ENCODE measurements at places on chromosomes 12 and 14.

DNA sequence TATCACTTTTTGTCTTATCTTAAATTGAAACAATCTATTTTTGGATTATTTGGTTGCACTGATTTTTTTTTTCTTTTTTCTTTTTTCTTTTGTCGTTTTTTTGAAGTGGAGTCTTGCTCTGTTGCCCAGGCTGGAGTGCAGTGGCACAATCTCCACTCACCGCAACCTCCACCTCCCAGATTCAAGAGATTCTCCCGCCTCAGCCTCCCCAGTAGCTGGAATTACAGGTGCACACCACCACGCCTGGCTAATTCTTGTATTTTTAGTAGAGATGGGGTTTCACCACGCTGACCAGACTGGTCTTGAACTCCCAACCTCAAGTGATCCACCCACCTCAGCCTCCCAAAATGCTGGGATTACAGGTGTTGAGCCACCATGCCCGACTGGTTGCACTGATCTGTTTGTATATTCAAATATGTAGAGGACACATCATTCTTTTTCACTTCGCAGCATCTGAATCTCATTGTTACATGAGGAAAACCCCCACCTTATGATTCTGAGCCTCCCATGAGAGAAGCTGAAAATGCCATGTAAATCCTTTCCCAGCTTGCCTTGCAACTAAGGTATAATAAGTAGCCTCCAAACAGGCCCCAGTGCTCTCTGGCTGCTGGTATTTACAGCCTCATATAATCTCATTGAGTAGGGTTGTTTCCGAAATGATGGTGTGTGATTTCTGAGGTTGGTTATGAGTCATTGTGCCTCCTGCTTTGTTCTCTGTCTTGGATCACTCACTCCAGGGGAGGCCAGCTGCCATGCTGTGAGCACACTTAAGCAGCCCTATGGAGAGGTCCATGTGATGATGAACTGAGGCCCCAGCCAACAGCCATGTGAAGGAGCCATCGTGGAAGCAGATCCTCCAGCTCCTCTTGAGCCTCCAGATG lies 5.2 kb upstream of the HSP90B1 start:
- DNase-seq: no peak

- DNase-seq: no peak
Observed at GRCh38 chr12:132171293-132171967, 27.2 kb downstream of the NOC4L start.

- DNase-seq: no peak
Observed at GRCh38 chr12:1838205-1838993, 18.0 kb downstream of the LRTM2 start.

DNA sequence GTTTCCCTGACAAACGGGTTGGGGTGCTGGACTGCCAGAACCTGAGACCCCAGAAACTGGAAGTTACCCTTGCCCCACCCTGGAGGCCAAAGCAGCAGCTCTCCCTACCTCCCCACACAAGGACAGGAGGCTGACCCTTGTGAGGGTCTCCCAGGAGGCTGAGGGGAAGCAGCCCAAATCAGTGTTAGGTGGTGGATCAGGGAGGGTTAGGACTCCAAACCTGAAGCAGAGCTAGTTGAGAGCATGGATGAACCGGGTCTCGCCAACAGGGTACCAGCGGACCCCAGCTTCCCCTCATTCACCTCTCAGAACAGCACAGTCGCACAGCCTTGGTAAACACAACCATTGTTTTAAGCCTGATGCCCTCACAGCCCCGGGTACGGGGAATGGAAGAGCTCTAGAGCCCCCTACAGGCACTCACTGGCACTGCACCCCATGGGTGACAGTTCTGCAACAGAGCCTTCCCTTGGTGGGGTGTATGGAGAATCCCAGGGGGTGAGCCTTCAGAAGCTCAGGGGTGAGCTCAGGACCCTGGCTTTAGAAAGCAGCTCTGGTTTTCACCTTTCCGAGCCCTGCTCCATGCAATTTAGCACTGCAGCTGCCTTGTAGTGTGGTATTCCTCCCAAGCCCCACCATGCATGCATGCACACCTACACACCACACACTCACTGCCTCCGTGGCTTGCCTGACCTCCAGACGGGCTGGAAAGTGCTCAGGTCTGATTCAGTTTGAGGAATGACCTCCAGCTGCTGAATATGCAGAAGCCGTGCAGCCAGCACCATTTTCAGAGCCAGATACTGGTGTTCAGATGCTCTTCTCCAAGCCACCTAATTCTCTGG lies 11.2 kb downstream of the ESRRB start:
- DNase-seq: no peak

DNA sequence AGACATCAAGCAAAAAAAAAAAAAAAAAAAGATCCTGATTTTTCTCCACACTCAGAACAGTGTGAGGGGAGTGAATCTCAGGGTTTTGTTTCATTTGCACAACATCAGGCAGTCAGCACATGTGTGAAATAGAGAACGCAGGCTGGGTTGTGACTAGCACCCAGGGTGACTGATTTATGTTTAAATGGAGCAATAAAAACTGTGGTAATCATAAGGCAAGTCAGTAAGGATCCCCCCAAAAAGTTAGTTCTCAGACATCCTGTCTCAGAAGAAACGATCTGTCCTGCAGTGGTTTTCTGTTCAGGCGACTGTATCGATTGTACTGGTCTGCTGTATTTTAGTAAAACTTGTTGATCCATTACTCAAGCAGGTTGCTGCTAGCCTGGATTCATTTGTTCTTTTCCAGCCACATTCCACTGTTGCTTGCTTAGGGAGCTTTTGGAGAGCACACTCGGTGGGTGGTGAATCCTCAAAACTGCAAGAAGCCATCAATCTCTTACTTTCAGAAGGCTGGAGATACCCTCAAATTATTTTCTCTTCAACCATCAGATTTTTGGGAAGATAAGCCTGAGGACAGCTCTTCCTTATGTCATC lies 107.1 kb downstream of the DACT1 start:
- no peak for DNase-seq

DNA sequence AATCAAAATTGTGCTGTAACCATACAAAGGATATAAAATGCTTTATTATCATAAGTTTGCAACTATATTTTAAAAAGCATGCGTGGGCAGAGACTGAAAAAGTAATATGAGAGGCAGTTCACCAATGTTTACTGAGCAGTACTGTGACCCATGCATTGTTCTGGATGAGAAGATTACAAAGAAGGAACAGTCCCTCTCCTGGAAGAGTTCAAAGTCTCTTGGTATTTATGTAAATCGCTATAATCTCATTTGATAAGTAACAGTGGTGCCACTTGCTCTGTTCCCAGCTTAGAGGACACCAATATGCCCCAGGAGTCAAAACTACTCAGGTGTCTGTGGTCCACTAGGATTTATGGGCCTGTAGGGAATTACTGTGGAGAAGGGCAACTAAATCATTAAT lies 2.1 kb upstream of the CMAS start:
- no peak for DNase-seq

DNA sequence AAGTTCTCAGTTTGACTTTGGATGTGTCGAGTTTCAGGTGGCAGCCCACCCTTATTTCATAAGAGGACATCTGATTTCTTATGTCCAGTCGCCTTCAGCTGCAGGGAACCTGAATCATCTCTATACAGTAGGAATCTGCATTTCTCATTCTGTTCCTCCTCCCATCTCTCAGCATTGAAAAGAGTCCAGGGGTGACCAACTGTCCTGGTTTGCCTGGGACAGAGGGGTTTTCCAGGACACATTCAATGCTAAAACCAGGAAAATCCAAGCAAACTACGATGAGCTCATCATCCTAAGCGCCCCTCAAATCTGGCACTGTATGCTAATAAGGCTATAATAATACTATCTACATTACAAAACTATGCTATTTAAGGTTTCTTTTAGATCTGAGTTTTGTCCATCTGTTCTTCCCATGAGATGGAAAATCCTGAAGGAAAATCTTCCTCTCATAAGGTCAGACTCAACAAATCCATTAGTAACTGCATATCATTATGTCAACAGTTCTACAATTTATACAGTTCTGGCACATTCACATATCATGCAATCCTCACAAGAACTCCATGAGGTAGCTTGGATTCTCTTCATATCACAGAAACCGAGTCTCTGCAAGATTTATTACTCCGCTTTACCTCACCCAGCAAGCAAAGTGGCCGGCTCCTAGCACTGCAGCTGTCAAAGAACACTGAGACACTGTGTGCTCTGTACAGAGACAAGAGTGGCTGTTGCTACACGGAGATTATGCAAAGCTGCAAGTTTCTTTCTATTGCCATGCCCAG lies 15.6 kb upstream of the CALM1 start:
- DNase-seq: peak; percentile 89

GRCh38 chr12:7035463-7035862 lies 17.2 kb upstream of the LPCAT3 start:
- no peak for DNase-seq

- no peak for DNase-seq
Observed at GRCh38 chr12:87812681-87813080, 216.5 kb downstream of the C12orf50 start.

- no peak for DNase-seq
Observed at GRCh38 chr14:58118097-58118815, 33.8 kb downstream of the ARMH4 start.

DNA sequence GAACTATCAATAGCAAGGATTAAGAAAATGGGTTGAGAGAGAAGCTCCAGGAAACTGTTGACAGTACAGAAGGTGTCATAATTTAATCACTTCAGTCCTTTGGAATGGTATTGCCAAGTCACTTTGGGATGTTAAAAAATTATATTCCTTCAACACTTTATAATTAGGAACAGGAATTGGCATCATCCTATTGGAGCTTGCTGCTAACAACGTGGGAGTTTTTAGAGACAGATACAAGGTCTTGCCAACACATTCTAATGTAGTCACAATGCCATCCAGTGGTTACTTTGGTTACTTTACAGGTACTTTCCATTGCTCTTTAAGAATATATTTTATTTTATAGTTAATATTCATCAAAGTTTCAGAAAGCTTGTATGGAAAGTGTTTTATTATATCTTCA lies 310.1 kb downstream of the SYT1 start:
- DNase-seq: no peak

GRCh38 chr12:91404441-91404840 lies 221.8 kb upstream of the DCN start:
- DNase-seq: no peak

GRCh38 chr12:94977766-94978468 lies 25.6 kb downstream of the NDUFA12 start:
- DNase-seq: no peak

GRCh38 chr14:90507428-90507827 lies 110.6 kb downstream of the CALM1 start:
- no peak for DNase-seq

GRCh38 chr14:103188810-103189480 lies 65.7 kb downstream of the TNFAIP2 start:
- DNase-seq: no peak

DNA sequence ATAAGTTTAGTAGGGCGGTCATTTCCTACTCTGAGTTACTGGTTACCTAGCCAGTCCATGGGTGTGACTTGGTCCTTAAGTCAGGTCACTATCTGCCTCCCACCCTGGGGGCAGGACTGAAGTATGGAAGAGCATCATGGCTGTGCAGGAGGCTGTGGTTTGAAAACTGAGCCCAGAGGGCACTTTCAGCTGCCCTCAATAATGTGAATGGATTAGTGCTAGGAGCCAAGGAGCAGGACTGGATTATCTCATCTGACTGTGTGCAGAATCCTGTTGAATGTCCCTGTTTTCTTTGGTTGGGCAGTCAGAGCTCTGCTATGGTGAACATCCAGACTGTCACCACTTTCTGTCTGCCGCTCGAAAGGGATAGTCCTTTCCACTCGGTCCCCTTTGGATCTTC lies 1.6 kb downstream of the ATXN7L3B start:
- DNase-seq: no peak

DNA sequence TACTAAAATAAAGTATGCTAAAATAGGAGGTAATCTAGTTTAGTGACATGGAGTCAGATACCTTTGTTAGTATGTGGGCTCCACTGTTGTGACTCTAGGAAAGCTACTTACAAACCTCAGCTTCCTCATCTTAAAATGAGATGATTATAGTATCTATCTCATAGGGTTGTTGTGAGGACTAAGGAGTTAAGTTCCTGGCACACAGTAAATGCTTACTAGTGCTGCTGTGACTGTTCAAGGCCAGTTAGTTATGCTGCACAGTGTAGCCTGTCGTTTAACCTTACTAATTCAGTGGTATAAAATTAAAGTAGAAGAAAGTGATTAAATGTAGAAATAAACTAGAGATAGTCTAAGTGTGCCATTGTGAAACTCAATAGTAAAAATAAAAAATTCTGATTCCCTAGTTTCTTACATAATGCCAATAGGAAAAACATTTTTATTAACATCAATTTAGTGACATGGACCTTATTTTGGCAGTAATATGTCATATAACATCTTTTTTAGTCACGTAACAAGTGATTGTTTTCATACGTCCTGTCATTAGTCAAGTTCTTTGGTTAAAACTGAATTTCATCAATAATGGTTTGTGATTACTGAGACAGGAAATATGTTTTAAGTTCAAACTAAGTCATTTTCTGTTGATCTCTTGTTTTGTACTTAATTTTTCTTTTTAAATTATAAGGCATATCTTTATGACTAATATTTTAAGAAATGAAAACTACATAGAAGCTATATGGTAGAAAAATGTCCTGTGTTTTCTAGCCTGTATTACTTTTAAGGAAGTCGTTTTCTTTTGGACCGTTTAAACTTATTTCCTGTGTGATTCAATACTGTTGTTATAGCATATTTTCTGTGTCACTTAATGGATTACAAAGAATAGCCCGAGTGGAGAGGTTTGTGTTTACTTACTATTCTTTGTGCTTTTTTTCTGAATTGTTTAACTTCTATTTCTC lies 74.0 kb downstream of the PCNX1 start:
- DNase-seq: no peak

- no peak for DNase-seq
Observed at GRCh38 chr14:61360796-61361525, 39.6 kb downstream of the PRKCH start.

DNA sequence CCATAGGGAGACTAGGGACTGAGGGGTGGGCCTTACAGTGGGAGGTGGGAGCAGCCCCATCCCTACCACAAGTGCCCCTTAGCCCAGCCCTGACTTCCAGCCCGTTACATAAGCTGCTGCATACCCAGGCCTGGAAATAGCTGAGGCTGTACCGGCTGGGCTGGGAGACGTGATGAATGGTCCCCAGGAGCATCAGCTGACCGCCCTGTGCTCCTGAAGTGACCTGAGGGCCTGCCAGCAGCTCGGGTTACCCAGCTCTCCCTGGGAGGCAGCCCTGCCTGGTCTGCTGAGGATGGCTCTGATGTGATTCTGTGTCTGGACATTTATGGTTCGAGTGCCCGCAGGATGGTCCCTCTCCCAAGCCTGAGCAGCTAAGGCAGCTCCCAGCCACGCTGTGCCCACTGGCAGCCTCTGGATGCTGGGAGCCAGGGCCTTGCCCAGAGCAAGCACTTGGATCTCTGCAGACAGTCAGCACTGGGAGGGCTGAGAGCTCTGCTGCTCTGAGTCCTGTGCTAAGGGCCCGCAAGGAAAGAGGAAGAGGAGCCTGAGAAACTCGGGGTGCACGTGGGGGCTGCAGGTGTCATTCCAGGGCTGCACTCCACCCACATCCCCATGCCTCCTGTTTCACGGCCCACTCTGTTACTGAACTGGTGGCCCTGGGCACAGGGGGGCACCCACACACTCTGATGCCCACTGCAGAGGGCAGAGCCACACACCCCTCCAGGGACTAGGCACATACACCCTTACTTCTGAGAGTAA lies 20.5 kb downstream of the TAMALIN start:
- no peak for DNase-seq

GRCh38 chr14:99284254-99285004 lies 12.4 kb upstream of the BCL11B start:
- DNase-seq: peak; percentile 60

- DNase-seq: peak; percentile 85
Observed at GRCh38 chr12:106245767-106246166, 2.1 kb downstream of the CKAP4 start.
